CD8-positive, alpha-beta memory T cell (primary cell): ENCODE measurements at places on chromosomes 13 and 19.

DNA sequence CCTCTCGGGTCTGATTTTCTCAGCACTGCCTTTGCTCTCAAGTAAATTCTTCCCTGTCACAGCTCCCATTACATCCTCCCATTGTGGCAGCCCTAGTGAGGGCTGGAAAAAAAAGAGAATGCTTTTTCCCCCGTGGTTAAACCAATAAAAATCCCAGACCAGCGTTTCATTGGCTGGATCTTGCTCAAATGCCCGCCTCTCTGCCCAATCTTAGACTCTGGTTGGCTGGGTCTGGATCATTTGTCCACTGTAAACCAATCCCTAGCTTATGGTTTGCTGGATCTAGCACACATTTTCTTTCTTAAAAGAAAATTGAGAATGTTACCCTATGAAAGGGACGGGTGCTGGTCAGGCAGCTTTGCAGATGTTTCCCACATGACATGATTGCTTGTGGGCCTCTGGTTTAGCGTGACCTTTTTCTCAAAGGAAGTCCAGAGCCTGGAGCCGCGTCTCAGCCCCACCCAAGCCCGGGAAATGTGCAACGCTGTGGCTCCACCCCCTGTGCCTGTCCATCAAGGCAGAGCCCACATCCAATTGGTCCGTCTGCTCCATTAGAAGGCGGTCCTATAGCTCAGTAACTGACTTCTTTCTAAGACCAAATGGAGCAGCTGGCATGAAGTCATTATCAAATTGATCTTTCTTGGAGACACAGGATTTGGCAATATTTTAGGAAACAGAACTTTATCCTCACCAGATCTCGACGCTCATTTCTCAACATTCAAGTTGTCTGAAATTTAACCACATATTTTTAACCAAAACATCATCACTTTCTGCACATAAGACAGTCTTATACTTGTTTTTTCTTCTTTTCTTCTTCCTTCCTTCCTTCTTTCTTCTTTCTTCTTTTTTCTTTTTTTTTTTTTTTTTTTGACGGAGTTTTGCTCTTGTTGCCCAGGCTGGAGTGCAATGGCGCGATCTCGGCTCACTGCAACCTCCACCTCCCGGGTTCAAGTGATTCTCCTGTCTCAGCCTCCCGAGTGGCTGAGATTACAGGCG is 2.6 kb upstream of the MCEMP1 start:
- no peak for DNase-seq

GRCh38 chr13:98938801-98939200 is 39.1 kb downstream of the DOCK9 start:
- DNase-seq: no peak

DNA sequence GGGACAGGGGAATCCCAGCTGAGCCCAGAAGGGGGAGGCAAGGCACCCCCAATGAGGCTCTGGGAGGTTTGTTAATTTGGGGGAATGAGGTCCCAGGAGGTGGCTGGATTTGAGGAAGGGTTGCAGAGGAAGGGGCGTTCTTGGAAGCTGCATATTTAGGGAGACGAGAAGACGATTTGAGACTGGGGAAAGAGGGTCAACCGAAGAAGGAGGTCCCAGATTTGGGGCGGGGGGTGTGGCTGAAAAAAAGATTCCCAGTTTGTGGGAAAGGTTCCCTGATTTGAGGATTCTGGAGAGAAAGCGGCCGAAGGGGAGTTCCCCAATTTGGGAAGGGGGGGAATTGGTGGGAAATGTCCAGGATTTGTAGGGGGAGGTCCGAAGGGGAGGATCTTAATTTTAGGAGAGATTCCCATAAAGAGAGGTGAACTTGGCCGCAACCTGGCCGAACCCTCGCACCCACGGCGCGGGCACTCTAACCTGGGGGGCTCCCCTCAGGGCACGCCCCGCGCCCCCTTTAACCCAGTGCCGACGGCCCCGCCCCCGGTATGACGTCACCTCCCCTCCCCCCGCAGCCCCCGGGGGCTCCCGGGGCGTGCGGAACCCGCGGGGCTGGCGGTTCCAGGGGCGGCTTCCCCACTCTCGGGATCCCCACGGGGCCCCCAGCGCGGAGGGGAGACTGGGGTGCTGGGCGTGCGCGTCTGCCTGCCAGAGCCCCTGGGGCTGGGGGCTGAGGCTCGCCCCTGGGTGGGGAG is 1.2 kb downstream of the PTPRS start:
- no peak for DNase-seq

GRCh38 chr13:77692746-77693448 is 4.6 kb upstream of the SLAIN1 start:
- no peak for DNase-seq

DNA sequence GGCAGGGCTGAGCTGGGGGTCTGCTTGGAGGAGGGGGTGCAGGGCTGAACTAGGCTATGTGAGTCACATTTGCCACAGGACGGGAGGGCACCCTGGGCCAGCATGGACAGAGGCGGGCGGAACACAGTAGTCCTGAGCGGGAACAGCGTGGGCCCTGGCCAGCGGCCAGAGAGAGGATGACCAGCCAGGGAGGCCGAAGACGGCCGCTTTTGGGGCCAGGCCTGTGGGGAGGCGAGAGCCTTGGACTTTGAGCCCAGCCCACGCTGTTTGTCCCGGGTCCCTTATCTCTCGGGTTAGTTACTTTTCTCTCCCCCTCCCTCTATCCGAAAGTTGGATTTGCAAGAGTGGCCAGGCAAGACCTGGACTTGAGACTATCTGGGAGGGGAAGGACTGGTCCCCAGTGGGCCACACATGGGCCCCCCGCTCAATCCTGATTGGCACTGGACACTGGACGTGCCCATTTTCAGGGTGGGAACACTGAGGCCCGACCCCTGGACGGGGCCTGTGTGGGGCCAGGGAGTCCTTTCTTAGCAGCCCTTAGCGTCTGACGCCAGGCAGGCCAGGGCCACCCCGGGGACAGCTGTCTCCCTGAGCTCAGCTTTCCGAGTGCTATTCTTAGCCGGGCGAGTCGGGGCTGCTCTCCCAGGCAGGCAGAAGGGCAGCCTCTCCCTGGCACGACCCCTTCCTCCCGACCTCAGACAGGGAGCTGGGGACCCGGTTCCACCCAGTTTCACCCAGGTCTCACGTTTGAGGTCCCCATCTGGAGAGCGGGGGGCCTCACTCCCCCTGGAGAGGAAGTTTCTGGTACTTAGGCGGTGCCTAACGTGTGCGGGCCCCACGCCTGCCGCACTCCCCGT is 833 bp downstream of the GAMT start:
- DNase-seq: no peak

- no peak for DNase-seq
Observed at GRCh38 chr19:2540251-2540645, 64.3 kb downstream of the GADD45B start.

GRCh38 chr19:45215391-45216191 is 29.6 kb downstream of the EXOC3L2 start:
- DNase-seq: no peak

DNA sequence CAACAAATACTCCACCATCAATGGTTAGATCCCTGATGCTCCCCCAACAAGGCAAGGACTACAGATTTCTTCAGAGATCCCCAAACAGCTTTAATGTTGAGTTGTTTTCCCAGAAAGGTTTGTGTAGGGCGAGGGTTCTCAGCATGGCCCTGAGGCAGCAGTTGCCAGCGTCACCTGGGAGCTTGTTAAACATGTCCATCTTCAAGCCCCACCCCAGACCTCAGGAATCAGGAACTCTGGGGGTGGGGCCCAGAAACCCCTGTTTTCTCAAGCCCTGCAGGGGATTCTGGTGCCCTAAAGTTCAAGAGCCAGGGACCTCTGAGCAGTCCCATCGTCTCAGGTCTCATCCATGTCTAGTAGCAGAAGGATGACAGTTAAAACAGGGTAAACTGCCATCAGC is 9.6 kb downstream of the EFNB2 start:
- no peak for DNase-seq

DNA sequence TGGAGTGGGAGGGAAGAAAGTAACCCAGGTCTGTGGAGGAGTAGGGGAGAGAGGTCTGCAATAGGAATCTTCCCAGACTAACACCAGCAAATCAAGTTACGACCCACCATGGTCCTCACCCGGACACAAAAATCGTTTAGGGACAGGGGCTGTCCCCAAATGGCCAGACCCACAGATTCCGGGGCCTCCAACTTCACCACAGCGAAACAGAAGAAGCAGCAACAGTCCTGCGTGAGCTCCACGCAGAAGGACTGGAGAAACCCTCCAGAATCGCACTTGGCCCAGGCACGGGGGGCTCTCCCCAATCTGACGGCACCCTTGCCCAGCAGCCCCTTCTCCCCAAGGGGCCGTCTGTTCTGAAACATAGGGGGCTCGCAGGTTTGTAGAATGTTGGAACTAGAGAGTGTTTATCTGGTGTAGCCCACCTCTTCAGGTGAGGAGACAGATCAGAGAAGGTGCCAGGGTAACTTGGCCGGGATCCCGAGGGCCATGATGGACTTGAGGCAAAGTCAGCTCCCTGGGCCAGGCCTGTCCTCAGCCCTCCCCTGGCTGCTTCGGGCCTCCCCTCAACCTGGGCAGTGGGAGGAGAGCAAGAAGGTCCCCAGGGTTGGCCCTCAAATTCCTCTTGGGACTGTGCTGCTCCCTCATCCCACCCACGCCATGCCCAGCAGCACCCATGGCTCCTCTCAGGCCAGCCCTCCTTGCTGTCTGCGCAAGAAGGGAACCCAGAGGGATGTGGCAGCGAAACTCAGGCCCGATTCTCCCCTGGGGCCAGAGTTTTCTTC is 82.5 kb upstream of the GPR183 start:
- DNase-seq: no peak

DNA sequence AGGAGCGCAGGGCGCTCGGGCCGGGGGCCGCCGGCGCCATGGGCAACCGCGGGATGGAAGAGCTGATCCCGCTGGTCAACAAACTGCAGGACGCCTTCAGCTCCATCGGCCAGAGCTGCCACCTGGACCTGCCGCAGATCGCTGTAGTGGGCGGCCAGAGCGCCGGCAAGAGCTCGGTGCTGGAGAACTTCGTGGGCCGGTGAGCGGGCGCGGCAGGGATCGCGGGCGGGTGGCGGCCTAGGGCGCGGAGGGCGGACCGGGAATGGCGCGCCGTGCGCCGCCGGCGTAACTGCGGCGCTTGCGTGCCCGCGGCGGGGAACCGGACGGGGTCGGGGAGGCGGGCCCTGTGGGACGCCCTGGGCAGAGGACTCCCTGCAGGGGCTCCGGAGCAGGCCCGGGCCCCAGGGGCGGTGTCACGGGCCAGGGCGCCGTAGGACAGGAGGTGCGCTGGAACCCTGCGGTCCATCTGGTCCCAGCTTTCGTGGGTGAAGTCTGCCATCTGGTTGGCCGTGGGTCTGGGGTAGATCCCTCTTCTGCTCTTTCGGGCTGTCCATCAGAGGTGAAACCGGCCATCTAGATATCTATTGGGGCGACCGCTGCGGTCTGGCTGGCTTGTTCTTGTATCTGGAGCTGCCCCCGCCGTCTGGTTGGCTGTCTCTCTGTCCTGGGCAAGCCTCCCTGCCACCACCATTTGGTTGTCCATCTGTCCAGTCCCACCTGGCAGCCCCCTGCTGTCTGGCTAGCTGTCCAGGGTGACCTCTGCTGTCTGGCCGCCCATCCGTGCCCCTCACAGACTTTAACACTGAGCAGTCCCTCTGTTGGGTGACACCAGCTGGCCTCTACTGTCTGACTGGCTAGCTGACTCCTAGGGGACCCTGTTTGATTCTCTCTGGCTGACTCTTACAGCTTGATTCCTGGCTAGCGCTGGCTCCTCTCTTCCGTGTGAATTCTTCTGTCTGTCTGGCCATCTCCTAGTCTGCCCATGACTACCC is 622 bp downstream of the DNM2 start:
- DNase-seq: peak; percentile 64

- DNase-seq: no peak
Observed at GRCh38 chr19:57755031-57755430, 8.4 kb downstream of the ZNF776 start.

DNA sequence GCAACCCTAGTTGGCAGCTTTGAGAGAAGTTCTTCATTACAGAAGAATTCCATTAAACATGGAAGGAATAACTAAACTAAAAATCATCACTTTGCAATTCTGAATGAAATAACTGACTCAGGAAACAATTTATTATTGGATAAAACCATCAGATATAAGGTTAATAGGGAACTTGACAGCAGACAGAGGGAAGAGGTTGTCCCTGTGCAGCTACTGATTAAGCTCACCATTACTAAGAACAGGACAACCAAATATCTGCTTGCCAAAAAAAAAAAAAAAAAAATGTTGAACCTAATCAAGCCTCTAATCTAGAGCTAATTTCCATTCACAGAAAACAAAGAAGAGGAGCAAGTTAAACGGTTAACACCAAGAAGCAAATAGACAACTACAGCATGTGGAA is 12.8 kb downstream of the N4BP2L2 start:
- no peak for DNase-seq

GRCh38 chr13:81326913-81327312 is 986.0 kb upstream of the SPRY2 start:
- DNase-seq: no peak

- peak; percentile 55 for DNase-seq
Observed at GRCh38 chr13:44575741-44576350, at the start of gene TSC22D1. Gene TSC22D1, minus strand, starts transcription at chr13:44576330. Its CDS starts 256 bp downstream, at chr13:44576074.

- DNase-seq: no peak
Observed at GRCh38 chr19:42279155-42279901, 10.3 kb downstream of the CIC start.

DNA sequence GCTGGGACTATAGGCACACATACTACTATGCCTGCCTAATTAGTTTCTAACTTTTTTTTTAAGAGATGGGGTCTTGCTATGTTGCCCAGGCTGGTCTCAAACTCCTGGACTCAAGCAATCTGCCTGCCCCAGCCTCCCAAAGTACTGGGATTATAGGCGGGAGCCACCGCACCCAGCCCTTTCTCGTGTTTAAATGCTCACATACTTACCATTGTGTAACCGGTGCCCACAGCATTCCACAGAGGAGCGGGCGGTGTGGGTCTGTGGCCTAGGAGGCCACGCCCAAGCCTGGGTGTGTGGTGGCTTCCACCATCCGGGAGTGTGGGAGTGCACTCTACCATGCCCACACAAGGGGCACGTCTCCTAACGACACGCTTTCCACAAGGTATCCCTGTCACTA is 7.7 kb downstream of the LMNB2 start:
- no peak for DNase-seq

GRCh38 chr13:110281736-110282135 is 25.2 kb downstream of the COL4A1 start:
- no peak for DNase-seq

DNA sequence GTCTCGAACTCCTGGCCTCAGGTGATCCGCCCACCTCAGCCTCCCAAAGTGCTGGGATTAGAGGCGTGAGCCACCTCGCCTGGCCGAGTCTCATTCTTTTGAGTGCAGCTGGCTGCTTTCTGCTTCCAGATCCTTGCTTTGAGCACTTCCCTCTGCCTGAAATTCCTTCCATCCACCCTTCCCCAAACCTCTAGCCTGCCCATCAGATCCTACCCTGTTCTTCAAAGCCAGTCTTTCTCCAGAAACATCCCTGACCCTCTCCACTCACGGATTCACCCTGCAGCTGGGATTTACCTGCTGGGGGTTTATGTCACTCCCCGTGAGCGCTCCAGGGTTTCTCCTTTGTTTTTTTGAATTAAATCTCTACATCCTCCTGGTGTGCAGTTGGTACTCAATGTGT is 13.1 kb upstream of the NPAS1 start:
- no peak for DNase-seq

- DNase-seq: no peak
Observed at GRCh38 chr19:6519289-6519688, 11.5 kb upstream of the TNFSF9 start.
